Glomerular endothelial cell (primary cell): ENCODE measurements at places on chromosomes 5 and 9. TPM values are rescaled to one million over a fixed set of nuclear protein-coding genes. Genes with fewer than 3 reads are reported as not detected.

Gene PCDHA13
- 0.10 and 0.12 TPM in 2 replicates for total RNA-seq

DNA sequence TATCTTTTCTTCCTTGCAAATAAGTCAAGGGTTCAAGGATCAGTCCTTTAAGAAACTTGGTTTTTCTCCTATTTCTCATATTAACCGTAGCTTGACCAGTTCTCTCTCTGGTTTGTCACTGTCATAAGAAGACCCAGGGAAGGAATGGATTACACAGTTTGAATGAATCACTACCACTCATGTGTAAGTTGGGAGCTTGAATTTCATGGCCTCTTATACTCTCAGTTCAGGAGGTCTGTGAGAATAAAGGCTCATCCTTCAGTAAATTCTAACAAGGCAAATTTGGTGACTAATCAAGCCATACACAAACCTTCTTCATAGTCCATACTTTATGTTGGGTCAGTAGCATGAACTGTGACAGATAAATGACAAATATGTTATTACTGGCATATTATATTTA, 323.1 kb upstream of the ACTBL2 start:
- no peak for DNase-seq

GRCh38 chr9:99472240-99472915, 250.3 kb downstream of the SEC61B start:
- no peak for DNase-seq

GRCh38 chr5:168781941-168782571, 202.9 kb upstream of the PANK3 start:
- DNase-seq = no peak
